Thoracic aorta (tissue), 2 donors: ENCODE measurements at places on chromosomes 12 and 14.

DNA sequence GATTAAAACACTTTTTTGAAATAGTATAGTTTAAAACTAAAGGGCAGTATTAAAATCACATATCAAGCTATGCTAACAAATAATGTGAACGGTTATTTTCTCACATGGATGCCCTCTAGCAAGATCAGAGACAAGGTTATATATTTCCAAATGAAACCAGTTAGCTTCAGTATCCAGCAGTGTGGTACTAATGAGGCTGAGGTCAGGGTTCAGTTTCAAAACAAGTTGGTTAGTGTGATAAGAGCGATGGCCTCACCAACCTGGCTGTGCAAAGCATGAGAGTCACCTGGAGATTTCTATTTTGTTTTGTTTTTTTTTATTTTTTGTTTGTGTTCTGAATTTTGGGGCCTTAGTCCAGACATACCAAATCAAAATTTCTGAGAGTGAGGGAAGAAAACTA is 352.2 kb upstream of the KITLG start:
- no peaks in the 10 kb centered on the region for H3K27me3 ChIP-seq
- H3K4me3 ChIP-seq, result no peak overlapping the region
- H3K4me1 ChIP-seq, result no peaks in the 10 kb centered on the region
- no peak overlapping the region for H3K27ac ChIP-seq

GRCh38 chr14:95305145-95305544 is 14.6 kb downstream of the CLMN start:
- no peaks in the 10 kb centered on the region for H3K4me1 ChIP-seq
- no peak overlapping the region for H3K27ac ChIP-seq
- no peak for DNase-seq
- no peaks in the 10 kb centered on the region for H3K36me3 ChIP-seq
- no peaks in the 10 kb centered on the region for H3K27me3 ChIP-seq

DNA sequence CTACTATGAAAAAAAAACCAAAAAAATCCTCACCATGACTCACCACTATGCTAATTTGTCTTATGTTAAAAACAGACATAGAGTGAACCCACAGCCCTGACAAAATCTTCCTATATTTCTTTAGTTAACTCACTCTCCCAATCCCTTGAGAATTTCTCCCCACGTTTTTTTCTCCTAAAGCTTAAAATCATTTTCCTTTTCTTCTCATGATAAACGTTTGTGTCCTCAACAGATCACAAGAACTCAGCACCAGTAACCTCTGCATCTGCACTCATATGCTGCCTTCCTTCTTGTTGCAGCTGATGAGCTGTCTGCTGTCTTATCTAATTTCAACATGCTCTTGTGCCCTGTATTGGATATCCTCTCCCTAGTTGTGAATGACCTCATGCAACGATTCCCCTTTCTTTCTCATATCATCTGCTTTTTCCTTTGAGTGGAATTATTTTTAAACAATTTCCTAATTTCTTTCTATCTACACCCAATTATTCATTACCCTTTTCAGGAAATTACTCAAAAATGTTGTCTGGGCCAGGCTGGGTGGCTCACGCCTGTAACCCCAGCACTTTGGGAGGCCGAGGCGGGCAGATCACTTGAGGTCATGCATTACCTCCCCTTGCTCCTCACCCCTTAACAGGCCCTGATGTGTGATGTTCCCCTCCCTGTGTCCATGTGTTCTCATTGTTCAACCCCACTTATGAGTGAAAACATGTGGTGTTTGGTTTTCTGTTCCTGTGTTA is 427.5 kb upstream of the MGAT4C start:
- H3K27ac ChIP-seq, result no peak overlapping the region
- no peaks in the 10 kb centered on the region for H3K27me3 ChIP-seq

GRCh38 chr14:49679271-49679670 is 8.7 kb downstream of the POLE2 start:
- no peaks in the 10 kb centered on the region for H3K27me3 ChIP-seq
- no peak for DNase-seq
- no peak overlapping the region for H3K27ac ChIP-seq
- H3K4me1 ChIP-seq, result no peaks in the 10 kb centered on the region
- H3K36me3 ChIP-seq, result no peaks in the 10 kb centered on the region

DNA sequence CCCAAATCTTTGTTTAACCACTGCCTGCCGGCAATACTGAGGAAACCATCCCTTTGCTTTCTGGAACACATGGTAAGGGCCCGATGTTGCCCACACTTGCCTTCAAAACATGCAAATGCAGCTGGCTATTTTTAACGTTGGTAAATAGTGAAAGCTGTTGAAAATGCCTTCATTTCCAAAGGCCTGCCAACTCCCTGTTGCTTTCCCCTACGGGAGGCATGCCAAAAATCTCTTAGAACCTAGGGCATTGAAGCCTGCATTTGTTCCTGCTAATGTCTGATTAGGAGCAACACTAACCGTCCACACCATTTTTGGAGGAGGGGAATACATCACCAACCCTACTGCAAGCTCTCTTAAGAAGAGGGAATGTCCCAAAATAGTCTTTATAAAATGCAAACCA is 152.6 kb upstream of the NOS1 start:
- no peak overlapping the region for H3K4me3 ChIP-seq
- no peak overlapping the region for H3K27ac ChIP-seq
- peaks cover 9% of the 10 kb centered on the region for H3K4me1 ChIP-seq
- H3K27me3 ChIP-seq, result no peaks in the 10 kb centered on the region
